ENCODE measurements at places on chromosomes 5 and 9. TPM values are rescaled to one million over a fixed set of nuclear protein-coding genes. Genes with fewer than 3 reads are reported as not detected.
A peak's percentile ranks its signal among the peaks of the same experiment; 100 is the strongest.

- DNase-seq: no peak
- no peaks in the 10 kb centered on the region for H3K27me3 ChIP-seq
- no peaks in the 10 kb centered on the region for H3K36me3 ChIP-seq
- no peak overlapping the region for H3K4me3 ChIP-seq
Observed at GRCh38 chr5:65126542-65127069, 355.1 kb downstream of the ADAMTS6 start.

DNA sequence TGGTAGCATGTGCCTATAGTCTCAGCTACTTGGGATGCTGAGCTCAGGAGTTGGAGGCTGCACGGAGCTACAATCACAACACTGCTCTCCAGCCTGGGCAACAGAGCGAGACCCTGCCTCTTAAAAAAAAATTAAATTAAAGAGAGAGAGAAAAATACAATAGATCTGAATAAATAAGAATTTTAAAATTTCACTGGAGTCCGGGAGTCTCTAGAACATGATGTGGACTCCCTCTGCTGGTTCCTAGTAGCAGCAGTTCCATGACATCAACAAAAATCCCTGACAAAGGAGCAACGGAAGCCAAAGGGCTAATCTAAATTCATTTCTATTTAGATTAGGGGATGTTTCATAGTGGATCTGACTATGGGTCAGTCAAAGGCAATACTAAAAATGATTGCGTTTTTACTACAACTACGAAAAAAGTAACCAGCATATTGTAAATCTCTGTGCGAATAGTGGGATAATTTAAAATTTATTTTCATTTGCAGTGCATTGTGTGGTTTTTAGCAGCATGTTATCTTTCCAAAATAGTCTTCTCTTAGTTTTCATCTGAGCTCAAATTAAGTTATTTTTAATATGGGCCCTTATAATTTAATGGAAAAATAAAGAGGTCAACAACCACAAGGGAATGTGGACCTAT is 6.7 kb downstream of the INIP start:
- H3K36me3 ChIP-seq: no peaks in the 10 kb centered on the region
- no peak overlapping the region for H3K4me3 ChIP-seq
- DNase-seq: no peak
- H3K4me1 ChIP-seq: no peaks in the 10 kb centered on the region
- no peaks in the 10 kb centered on the region for H3K27me3 ChIP-seq

DNA sequence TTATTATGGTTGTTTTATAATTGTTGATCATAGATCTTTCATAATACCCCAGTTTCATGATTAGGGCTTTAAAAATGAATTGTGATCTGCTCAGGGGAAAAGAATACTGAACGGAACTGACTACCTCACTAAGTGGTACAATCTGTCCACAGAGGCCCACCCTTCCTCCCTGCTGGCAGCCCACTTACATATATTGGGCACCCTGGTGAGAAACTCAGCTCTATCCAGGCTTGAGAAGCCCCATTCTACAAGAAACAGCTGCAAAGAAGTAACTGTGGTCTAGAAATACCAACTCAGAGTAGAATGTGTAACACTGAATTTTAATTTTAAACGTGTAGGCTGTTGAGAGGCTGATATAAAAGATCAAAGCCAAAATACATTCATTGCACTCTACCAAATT is 46.9 kb downstream of the TSSK1B start:
- H3K27ac ChIP-seq: no peak overlapping the region
- no peak for DNase-seq
- H3K4me3 ChIP-seq: no peak overlapping the region
- H3K27me3 ChIP-seq: no peaks in the 10 kb centered on the region

- no peaks in the 10 kb centered on the region for H3K4me1 ChIP-seq
- H3K4me3 ChIP-seq: no peak overlapping the region
- H3K27ac ChIP-seq: no peak overlapping the region
- no peaks in the 10 kb centered on the region for H3K36me3 ChIP-seq
- no peak for DNase-seq
- no peaks in the 10 kb centered on the region for H3K27me3 ChIP-seq
Observed at GRCh38 chr5:106303911-106304310, 1366.8 kb downstream of the EFNA5 start.

- no peaks in the 10 kb centered on the region for H3K4me1 ChIP-seq
- H3K36me3 ChIP-seq: no peaks in the 10 kb centered on the region
- DNase-seq: no peak
Observed at GRCh38 chr5:87307796-87308423, 40.2 kb downstream of the RASA1 start.

DNA sequence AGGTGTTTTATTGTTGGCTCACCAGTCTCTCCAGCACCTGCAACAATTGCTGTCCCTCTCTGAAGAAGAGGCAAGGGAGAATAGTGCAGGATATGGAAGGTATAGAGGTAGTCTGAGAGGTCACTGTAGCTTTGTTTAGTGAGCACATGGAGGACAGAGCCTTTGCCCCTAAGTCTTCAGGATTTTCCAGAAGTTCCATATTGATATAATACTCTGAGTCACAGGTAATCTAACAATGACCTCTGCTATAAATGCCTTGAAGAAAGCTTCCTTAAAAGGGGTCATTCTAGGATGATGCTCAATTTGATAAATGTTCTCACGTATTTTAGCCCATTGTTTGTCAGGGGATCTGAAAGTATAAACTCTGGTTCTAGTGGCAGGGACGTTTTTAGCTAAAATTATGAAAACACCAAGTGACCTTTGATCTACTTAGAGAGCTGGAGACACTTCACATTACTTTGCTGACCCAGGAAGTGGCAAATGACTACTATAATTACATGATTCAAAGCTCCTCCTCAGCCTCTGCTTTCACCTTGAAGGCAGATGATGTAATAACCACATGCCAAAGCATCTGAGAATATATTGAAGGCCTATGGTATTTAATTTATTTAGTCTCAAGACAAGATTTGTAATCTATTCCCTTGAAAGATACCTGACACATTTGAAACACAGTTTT is 366.9 kb upstream of the NUDT12 start:
- H3K4me3 ChIP-seq: no peak overlapping the region
- H3K27me3 ChIP-seq: no peaks in the 10 kb centered on the region
- no peak overlapping the region for H3K27ac ChIP-seq
- no peaks in the 10 kb centered on the region for H3K36me3 ChIP-seq
- no peak for DNase-seq
- no peaks in the 10 kb centered on the region for H3K4me1 ChIP-seq

- H3K27ac ChIP-seq: no peak overlapping the region
- no peak for DNase-seq
- H3K27me3 ChIP-seq: no peaks in the 10 kb centered on the region
- no peak overlapping the region for H3K4me3 ChIP-seq
- H3K4me1 ChIP-seq: no peaks in the 10 kb centered on the region
- H3K36me3 ChIP-seq: no peaks in the 10 kb centered on the region
Observed at GRCh38 chr5:107235167-107235566, 435.6 kb downstream of the EFNA5 start.

DNA sequence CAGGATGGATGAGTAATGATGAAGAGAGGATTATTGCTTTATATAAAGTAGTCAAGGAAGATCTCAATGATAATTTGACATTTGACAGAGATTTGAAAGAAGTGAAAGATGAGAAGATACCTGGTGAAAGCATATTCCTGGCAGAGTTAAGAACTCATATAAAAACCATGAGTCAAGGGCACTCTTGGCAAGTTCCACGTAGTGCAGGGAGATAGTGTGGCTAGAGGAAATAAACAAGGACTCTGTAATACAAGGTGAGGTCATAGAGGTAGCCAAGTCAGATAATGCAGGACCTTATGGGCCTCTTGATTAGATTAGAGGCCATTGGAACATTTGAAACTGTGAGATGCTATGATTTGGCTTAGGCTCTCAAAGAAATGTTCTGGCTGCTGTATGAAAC is 72.3 kb downstream of the HCN1 start:
- no peak overlapping the region for H3K4me3 ChIP-seq
- H3K4me1 ChIP-seq: no peaks in the 10 kb centered on the region
- H3K36me3 ChIP-seq: no peaks in the 10 kb centered on the region

DNA sequence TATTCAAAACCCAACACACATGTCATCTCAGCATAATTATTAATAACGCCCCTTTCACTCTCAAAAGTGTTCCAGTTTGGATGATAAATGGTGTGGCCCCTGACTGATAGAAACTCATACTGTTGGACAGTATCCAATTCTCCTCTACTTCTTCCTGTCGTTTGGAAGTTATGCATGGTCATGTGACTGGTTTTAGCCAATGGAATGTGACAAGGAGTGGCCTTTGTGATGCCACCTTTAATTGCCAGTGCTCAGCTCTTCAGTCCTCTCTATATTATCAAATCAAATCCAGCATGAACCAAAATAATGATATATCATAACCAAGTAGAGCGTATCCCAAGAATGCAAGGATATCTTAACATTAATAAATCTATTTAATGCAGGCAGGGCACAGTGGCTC is 117.8 kb upstream of the SPIN1 start:
- no peak overlapping the region for H3K4me3 ChIP-seq
- H3K27ac ChIP-seq: no peak overlapping the region
- no peaks in the 10 kb centered on the region for H3K36me3 ChIP-seq
- H3K4me1 ChIP-seq: no peaks in the 10 kb centered on the region
- no peak for DNase-seq

- no peak overlapping the region for H3K4me3 ChIP-seq
- H3K4me1 ChIP-seq: peaks cover 27% of the 10 kb centered on the region
- peak; percentile 67 for DNase-seq
- no peaks in the 10 kb centered on the region for H3K27me3 ChIP-seq
Observed at GRCh38 chr9:131255676-131256197, 20.6 kb downstream of the FAM78A start.

- H3K4me1 ChIP-seq: no peaks in the 10 kb centered on the region
- H3K36me3 ChIP-seq: no peaks in the 10 kb centered on the region
- no peak for DNase-seq
- H3K27ac ChIP-seq: no peak overlapping the region
- no peaks in the 10 kb centered on the region for H3K27me3 ChIP-seq
Observed at GRCh38 chr5:3913279-3913678, 317.6 kb downstream of the IRX1 start.

DNA sequence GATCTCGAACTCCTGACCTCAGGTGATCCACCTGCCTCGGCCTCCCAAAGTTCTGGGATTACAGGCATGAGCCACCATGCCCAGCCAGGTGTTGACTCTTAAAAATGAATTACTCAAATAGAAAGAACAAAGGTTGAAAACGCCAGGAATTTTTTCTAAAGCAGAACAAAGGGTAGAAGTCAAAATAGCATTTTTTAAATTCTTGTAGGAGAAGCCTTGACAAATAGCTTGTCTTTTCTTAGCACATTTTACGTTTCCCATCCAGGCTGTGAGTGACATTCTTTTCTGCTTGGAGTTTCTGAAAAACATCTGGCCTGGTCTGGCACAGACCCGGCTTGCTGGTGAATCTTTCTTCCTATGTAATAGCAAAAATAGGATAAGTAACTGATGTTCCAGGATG is 169.4 kb upstream of the ZNF462 start:
- H3K4me3 ChIP-seq: no peak overlapping the region
- H3K36me3 ChIP-seq: no peaks in the 10 kb centered on the region
- H3K27me3 ChIP-seq: no peaks in the 10 kb centered on the region
- peaks cover 12% of the 10 kb centered on the region for H3K4me1 ChIP-seq
- H3K27ac ChIP-seq: no peak overlapping the region

DNA sequence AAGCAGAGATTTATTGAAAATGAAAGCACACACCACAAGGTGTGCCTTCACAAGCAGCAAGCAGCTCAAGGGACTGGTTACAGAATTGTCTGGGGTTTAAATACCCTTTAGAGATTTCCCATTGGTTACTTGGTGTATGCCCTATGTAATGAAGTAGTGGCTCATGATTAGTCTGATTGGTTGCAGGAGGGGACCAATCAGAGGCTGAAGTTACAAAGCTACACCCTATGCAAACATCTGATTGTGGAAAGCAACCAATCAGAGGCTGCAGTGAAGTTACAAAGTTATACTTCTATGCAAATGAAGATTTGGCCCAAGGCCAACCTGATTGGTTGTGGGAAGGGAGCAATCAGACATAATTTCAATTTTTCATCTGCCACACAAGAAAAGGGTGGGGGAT is 119.9 kb downstream of the C9orf152 start:
- no peak overlapping the region for H3K27ac ChIP-seq
- no peaks in the 10 kb centered on the region for H3K36me3 ChIP-seq
- H3K4me1 ChIP-seq: peaks cover 6% of the 10 kb centered on the region
- H3K27me3 ChIP-seq: no peaks in the 10 kb centered on the region
- DNase-seq: no peak

DNA sequence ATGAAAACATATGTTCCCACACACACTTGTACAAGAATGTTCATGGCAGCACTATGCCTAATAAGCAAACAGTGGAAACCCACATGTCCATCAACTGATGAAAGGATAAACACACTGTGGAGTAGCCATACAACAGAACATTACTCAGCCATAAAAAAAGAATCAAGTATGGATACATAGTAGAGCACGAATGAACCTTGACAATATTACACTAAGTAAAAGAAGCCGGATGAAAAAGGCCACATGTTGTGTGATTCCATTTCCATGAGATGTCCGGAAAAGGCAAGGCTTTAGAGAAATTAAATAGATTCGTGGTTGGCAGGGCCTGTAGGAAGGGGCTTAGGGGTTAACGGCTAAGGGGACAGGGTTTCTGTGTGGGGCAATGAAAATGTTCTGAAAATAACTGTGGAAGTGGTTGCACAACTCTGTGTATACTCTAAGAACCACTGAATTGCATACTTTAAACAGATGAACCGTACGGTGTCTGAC is 51.4 kb downstream of the COL23A1 start:
- H3K27me3 ChIP-seq: no peaks in the 10 kb centered on the region
- no peaks in the 10 kb centered on the region for H3K4me1 ChIP-seq
- H3K27ac ChIP-seq: no peak overlapping the region
- DNase-seq: no peak
- H3K4me3 ChIP-seq: no peak overlapping the region

GRCh38 chr5:59039296-59040023 is 456.6 kb downstream of the RAB3C start:
- peak overlapping the region; percentile 93 for H3K4me3 ChIP-seq
- peaks cover 71% of the 10 kb centered on the region for H3K4me1 ChIP-seq
- H3K36me3 ChIP-seq: no peaks in the 10 kb centered on the region
- H3K27ac ChIP-seq: peak overlapping the region; percentile 91

CHSY3 gene
- 2.7 TPM for total RNA-seq

UCK1 gene
- total RNA-seq: 39.7 TPM

PCDHGA12 gene
- 1.1 TPM for total RNA-seq

SMIM15 gene
- 17.1 TPM for total RNA-seq

FOXD4L5 gene
- not detected for total RNA-seq

SPATA31A3 gene
- not detected for total RNA-seq

All from gastrocnemius medialis (tissue), 4 donors.